Cardiac muscle cell (in vitro differentiated cells and primary cell): ENCODE measurements at places on chromosomes 6 and 20.

DNA sequence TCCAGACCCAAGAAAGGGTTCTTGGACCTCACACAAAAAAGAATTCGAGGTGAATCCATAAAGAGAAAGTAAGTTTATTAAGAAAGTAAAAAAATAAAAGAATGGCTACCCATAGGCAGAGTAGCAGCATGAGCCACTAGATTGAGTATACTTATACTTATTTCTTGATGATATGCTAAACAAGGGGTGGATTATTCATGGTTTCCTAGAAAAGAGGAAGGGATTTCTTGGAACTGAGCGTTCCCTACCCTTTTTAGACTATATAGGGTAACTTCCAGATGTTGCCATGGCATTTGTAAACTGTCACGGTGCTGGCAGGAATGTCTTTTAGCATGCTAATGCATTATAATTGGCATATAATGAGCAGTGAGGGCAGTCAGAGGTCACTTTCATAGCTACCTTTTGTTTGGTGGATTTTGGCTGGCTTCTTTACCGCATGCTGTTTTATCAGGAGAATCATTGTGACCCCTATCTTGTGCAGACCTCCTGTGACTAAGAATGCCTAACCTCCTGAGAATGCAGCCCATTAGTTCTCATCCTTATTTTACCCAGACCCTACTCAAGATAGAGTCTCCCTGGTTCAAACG is 44.3 kb downstream of the TENT5A start:
- no peak for DNase-seq

- no peak for DNase-seq
These were observed 35.1 kb upstream of the UNC93A start for GRCh38 chr6:167255918-167256553.

- no peak for DNase-seq
These were observed 177.6 kb downstream of the MAFB start for GRCh38 chr20:40511478-40511877.

DNA sequence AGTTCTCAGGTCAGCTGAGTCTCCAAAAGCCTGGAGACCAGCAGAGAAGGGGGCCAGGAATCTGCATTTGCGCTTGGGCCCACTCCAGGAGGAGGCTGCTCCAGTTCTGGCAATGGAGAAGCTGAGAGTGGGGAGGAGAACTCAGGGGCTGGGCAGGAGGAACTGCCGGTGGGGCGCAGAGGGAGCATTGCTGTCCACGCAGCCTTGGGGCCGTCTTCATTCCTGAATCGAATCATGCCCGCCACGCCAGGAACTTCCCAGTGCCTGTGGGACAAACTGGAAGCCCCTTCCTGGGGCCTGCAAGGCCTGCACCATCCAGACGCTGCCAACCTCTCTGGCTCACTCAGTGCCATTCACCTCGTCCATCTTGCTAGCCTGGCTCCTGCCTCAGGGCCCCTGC is 16.9 kb downstream of the RAB44 start:
- no peak for DNase-seq

GRCh38 chr6:159071843-159072769 is 27.3 kb upstream of the TAGAP start:
- no peak for DNase-seq

DNA sequence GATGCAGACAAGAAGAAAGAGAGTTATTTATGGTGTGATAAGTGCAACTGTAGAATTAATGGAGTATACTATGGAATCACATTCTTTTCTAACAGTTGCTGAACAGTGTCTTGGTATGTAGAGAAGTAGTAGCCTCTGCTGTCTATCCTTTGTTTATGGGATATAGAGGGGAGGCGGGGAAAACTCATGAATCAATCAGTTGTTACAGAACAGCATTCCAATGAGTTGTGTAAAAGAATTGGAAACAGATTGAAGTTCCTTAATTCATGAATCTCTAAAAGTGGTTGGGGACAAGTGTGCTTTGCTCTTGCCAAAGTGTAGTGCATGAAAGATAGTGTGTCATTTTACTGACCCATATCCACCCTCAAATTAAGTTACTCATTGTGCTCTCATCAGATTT is 77.7 kb downstream of the FLRT3 start:
- no peak for DNase-seq

GRCh38 chr20:53652859-53653517 is 59.3 kb upstream of the ZNF217 start:
- peak; percentile 46 for DNase-seq

DNA sequence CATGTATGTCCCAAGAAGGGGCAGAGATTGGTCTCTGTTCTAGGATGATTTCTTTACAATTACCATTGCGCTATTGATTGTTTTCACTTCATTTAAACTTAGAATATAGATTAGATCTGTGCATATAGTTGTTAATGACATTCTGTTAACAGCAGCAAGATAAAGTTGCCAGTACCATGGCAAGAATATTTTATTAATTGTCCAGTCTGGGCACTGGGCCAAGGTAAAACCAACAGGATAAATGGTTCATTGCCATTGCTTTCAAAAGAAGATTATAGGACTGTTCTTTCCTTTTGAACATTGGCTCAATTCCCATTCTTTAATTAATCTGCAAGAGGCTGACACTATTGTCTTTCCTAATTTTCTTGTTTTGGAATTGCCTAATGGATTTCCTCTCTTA is 592.4 kb downstream of the RFPL4B start:
- DNase-seq, result peak; percentile 52

DNA sequence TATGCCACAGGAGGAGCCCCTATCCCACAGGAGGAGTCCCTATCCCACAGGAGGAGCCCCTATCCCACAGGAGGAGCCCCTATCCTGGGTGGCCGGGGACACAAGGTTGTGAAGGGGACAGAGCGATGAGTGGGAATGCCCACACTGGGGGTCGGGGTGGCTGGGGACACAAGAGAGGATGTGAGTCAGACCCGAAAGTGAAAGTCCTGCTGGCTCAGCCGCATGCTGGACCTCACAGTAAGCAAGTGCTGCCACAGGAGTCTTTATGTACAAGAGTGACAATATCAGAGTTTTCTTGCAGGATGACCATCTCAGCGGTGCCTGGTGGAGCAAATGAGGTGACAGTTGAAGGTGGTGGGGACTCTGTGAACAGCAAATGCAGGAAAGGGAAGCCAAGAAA is 93.7 kb downstream of the PSMB1 start:
- peak; percentile 58 for DNase-seq

- no peak for DNase-seq
These were observed 6.7 kb downstream of the FLOT1 start for GRCh38 chr6:30735668-30736314.

GRCh38 chr6:149752600-149753373 is 3.2 kb downstream of the PCMT1 start:
- DNase-seq, result no peak

GRCh38 chr6:170243386-170243785 is 47.5 kb downstream of the DLL1 start:
- no peak for DNase-seq

DNA sequence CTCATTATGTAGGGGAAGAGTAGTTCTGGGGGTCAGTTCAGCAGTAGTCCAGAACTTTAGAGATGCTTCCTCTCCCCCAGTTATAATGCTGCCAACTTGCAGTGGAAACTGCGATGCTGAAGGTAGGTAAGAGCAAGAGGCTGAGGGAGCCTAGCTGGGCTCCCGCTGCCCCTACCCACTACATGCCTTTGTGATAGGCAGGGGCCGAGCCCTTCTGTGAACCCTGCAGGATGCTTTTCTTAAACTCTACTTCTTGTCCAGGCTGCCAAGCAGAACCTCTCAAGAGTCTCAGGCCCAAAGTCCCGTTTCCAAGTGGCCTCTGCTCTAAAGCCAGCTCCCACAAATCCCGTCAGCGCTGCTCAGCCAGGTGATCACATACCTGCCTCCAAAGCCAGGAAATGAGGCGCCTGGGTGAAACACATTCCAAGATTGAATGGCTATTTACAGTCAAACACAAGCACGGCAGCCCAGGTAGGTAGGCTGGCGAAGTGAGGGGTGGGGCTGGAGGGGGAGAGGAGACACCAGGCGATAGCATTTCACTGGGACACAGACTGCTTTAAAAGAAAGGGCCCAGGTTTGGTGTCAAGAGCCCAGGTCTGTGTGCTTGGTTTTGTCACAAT is 150.7 kb downstream of the CD24 start:
- DNase-seq, result no peak

DNA sequence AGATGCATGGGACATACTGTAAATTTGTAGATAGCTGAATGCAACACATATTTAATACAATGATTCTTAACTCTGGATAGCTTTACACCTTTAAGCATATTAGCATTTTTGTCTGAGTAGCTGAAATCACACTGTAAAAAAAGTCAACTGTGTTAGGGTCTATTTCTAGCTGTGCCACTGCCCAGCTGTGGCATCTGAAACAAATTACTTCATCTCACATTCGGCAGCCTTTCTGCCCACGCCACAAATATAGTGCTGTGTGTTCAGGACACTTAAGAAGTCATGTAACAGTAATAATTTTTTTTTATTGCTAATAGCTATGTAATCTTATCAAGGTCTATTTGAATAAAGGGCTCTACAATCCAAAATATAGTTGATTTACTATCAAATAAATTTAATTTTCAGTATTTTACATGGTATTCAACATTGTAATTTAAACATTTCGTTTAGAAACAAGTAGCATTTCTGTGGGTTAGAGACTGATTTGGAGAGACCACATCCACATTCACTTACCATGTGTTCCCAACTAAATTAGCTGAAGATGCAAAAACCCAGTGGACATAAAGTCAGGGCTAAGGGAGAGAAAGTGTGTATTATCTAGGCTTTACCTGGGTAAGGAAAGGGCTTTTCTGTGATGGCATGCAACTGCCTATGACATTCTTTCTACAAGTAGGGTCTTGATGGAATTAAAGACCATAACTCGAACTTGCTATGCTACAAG is 276.7 kb downstream of the PLCB1 start:
- DNase-seq, result no peak

DNA sequence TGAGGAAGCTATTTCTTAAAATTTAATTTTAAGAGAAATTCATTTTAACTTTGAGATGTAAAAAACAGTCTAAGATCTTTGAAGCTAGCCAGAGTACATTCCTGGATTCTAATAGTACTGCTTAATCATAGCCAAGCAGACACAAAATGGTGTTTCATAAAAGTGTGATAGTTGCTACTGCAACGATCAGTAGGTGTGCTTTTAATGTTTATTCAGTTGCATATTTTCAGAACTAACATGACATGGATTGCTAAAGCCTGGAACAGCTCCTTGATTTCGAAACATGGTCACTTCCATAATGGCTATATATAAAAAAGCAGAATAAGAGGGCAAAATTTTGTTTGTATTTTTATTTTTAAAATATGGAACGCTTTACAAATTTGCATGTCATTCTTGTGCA is 35.5 kb downstream of the SESN1 start:
- peak; percentile 61 for DNase-seq

- peak; percentile 27 for DNase-seq
These were observed 2.2 kb upstream of the PTPRA start for GRCh38 chr20:2871111-2871465.

DNA sequence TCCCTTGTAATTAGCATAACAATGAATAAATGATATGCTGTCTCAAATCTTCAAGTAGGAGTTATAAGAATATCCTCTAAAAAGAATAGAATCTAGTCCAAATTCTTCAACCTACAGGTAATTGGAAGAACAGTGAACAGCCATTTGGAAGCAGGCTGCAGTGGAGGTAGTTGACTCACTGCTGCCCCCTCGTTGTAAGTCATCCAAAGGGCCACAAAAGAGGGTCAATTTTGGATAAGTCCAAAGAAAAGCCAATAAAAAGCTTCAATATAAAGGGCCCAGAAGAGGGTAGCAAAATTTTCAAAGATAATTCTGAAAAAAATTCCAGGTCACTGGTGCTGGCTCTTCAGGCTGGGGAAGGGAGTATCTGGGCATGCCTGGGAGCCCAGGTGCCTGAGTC is 60.8 kb upstream of the SSTR4 start:
- peak; percentile 56 for DNase-seq

- DNase-seq, result no peak
These were observed 30.2 kb upstream of the LAMA4 start for GRCh38 chr6:112284603-112285002.

GRCh38 chr6:108847738-108848115 is 495 bp upstream of the ARMC2 start:
- DNase-seq, result no peak

DNA sequence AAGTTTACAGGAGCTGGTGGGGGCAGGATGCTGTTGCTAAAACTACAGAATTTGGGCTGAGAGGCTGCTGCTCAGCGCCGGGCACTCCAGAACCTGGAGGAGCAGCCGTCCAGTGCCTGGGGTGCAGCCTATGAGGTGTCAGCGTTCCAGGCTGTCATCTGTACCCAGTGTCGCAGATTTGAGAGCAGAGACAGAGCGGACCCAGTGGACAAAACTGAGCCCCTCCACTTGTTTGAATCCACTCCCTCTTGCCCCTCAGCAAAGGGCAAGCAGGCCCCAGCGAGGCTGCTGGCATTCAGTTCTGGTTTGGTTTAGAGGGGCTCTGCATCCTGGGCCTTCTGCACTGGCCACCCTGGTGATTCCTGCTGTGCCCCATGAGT is 144.3 kb downstream of the TBC1D7 start:
- no peak for DNase-seq

- no peak for DNase-seq
These were observed 650.7 kb downstream of the KIF16B start for GRCh38 chr20:15922556-15922955.

DNA sequence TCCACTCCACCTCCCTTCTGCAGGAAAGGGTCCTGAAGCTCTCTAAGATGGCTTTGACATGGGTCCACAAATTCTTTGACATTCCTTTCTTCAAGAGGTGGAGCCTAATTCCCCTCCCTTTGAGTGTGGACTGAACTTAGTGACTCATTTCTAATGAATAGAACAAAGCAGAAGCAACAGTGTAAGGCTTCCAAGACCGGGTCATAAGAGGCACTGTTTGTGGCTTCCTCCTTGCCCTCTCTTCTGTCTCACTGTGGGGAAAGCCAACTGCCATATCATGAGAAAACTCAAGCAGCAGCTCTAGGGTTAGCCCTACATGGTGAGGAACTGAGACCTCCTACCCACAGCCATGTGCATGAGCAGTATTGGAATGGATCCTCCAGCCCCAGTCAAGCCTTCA is 5.9 kb upstream of the CDK5RAP1 start:
- DNase-seq, result no peak
